Activated T-helper 1 cell treated with anti-CD3 and anti-CD28 coated beads, Interleukin-12 subunit alpha, Interleukin-12 subunit beta, Interleukin-2, Interleukin-4 antibody, amounts not matched to agents 30 ng/mL and 10 ng/mL and 1 ng/mL, durations not matched to agents 14 hours and 24 hours and 36 hours (primary cell): ENCODE measurements at places on chromosomes 1 and 21.
A peak's percentile ranks its signal among the peaks of the same experiment; 100 is the strongest.

DNA sequence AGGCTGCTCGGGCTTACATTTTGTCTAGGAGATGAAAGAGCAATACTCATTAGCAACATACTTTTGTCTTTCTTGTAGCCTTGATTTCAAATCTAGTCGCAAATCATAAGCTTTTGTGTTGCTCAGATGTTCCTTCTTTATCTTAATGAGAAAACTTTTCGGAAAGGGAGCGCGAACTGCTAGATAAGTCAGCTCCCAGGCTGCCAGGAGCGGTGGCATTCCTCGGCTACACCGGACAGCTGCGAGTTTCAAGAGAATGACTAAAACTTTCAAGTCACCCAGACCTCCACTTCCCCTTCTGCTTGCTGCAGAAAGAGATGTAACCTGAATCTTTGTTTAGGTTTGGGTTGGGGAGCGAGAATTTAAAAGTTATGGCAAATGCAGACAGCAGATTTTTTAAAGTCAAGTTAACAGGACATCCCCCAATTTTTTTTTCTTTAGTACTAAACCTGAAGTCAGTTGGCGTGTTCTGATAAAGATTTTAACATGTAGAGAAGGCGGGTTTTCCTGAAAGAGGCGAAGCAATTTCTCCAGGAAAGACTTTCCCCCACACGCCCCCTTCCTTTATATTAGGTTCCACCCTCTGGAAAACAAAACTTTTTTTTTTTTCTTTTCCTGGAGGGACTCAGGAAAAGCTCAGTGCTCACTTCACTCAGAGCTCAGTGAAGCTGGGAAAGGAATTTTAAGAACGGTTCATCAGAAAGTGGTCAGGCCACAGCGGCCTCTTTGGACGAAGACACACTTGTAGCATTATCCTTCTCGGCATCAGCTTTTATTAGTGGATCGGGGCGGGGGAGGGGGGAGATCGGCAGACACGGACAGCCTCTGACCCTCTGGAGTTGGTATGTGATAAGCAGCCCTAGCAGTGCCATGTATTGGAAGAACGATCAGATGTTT, at the start of gene LHX8:
TSS of gene LHX8 (plus strand) at position 639 of the 897 bp plus-strand sequence. CDS start 2,227 bp downstream, outside the sequence.
- no peaks in the 10 kb centered on the region for H3K36me3 ChIP-seq
- H3K27ac ChIP-seq = peak within 1 kb of the TSS; percentile 53
- DNase-seq = no peak
- H3K4me3 ChIP-seq = peak within 1 kb of the TSS; percentile 63
- H3K27me3 ChIP-seq = peaks cover 88% of the 10 kb centered on the region
- peaks cover 15% of the 10 kb centered on the region for H3K4me1 ChIP-seq

GRCh38 chr1:73717976-73718375, 480.0 kb downstream of the LRRIQ3 start:
- no peak overlapping the region for H3K27ac ChIP-seq
- H3K36me3 ChIP-seq = no peaks in the 10 kb centered on the region
- no peaks in the 10 kb centered on the region for H3K27me3 ChIP-seq
- H3K4me3 ChIP-seq = no peak overlapping the region

GRCh38 chr1:176939993-176940392, 224.5 kb downstream of the ASTN1 start:
- no peak for DNase-seq
- H3K4me3 ChIP-seq = no peak overlapping the region
- no peaks in the 10 kb centered on the region for H3K27me3 ChIP-seq
- no peaks in the 10 kb centered on the region for H3K36me3 ChIP-seq

GRCh38 chr1:156481527-156481926, 19.0 kb downstream of the MEF2D start:
- no peaks in the 10 kb centered on the region for H3K27me3 ChIP-seq
- peak overlapping the region; percentile 54 for H3K27ac ChIP-seq
- H3K36me3 ChIP-seq = peaks cover 42% of the 10 kb centered on the region
- peaks cover 50% of the 10 kb centered on the region for H3K4me1 ChIP-seq

DNA sequence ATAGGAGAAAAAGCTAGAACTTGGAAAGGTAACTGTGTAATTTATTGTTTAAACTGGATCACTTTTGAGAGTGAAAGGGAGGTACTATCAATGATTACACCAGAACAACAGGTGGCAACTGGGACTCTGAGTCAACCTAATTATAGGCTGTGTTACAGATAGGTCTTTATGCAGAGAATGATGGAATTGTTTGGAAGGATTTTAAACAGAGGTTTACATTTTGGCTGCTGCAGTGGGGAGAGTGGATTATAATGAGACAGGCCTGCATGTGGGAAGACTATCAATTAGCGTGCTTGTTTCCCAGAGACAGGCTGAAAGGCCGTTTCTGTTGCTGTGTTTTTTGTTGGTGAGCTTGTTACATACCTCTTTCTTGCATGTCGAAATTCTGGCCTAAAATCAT, 432.9 kb downstream of the PLA2G4A start:
- no peaks in the 10 kb centered on the region for H3K36me3 ChIP-seq
- DNase-seq = no peak
- H3K27me3 ChIP-seq = no peaks in the 10 kb centered on the region
- no peak overlapping the region for H3K27ac ChIP-seq

DNA sequence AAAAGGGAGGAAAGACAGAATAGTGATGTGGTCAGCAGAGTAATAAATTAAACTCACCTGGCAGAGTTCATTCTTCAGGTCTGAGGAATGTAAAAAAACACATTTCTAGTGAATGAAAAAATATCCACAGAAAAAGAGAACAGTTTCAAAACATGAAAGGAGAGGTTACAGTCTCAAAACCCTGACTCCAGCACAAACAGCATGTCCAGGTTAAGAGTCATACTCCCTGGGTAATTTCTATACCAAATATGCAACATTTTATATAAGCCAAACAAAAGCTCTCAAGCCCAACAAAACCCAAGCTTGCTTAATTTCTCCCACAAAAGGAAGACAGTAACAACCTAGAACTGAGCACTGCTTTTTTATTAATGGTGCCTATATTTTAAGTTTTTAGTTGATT, 173.0 kb downstream of the NTMT2 start:
- H3K4me1 ChIP-seq = no peaks in the 10 kb centered on the region
- H3K27ac ChIP-seq = no peak overlapping the region
- no peak for DNase-seq
- H3K36me3 ChIP-seq = no peaks in the 10 kb centered on the region
- H3K4me3 ChIP-seq = no peak overlapping the region
